ENCODE measurements at places on chromosomes 7 and 10. TPM values are rescaled to one million over a fixed set of nuclear protein-coding genes. Genes with fewer than 3 reads are reported as not detected.

DNA sequence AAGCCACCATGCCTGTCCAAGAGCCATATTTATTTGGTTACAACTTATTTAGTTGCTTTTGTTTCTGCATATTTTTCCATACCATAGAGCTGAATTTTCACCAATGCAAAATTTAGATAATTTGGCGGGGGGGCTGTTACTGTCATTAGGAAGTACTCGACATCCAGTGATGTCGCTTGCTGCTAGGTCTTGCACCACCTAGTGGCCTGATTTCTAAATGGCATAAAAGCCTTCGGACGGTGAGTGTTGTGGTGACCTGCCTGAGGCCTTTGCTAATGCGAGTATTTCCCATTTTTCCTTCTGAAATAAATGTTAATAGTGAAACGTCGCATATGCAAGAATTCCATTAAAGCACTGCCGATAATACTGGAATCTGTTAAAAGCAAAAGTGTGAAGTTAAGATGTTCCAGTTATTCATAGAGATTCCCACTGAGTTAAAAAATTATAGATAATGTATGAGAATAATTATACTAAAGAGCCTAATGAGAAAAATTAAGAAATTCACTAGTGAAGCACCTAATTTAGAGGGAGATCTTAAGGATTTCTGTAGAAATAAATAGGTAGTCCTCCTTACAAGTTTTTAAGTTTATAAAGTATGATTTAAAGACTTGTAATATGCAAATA is 86.1 kb upstream of the DNAJB6 start:
- peaks cover 27% of the 10 kb centered on the region for H3K36me3 ChIP-seq
- H3K27me3 ChIP-seq: no peaks in the 10 kb centered on the region
- peaks cover 3% of the 10 kb centered on the region for H3K4me1 ChIP-seq
- DNase-seq: peak; percentile 53
- H3K4me3 ChIP-seq: no peak overlapping the region
- H3K27ac ChIP-seq: no peak overlapping the region

- no peak overlapping the region for H3K27ac ChIP-seq
- H3K36me3 ChIP-seq: no peaks in the 10 kb centered on the region
- no peaks in the 10 kb centered on the region for H3K4me1 ChIP-seq
- DNase-seq: peak; percentile 65
- H3K27me3 ChIP-seq: peaks cover 10% of the 10 kb centered on the region
Measured at GRCh38 chr7:129210256-129210988, 14.4 kb upstream of the AHCYL2 start.

DNA sequence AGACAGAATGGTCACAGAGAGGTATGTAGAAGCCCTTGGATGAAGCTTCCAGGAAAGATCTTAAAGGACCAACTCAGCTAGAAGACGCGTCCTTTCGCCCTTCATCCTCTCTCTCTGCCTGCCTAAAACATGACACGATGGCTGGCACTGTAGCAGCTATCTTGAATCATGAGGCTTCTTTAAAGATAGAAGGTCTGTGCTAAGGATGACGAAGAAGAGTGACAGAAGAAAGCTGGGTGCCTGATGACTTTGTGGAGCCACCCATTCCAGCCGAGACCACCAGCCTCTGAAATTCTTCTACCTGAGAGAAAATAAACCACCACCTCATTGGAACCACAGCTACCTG is 25.5 kb downstream of the WDR86 start:
- peaks cover 8% of the 10 kb centered on the region for H3K4me1 ChIP-seq
- H3K27ac ChIP-seq: no peak overlapping the region
- H3K36me3 ChIP-seq: no peaks in the 10 kb centered on the region
- DNase-seq: no peak
- H3K27me3 ChIP-seq: peaks cover 26% of the 10 kb centered on the region

DNA sequence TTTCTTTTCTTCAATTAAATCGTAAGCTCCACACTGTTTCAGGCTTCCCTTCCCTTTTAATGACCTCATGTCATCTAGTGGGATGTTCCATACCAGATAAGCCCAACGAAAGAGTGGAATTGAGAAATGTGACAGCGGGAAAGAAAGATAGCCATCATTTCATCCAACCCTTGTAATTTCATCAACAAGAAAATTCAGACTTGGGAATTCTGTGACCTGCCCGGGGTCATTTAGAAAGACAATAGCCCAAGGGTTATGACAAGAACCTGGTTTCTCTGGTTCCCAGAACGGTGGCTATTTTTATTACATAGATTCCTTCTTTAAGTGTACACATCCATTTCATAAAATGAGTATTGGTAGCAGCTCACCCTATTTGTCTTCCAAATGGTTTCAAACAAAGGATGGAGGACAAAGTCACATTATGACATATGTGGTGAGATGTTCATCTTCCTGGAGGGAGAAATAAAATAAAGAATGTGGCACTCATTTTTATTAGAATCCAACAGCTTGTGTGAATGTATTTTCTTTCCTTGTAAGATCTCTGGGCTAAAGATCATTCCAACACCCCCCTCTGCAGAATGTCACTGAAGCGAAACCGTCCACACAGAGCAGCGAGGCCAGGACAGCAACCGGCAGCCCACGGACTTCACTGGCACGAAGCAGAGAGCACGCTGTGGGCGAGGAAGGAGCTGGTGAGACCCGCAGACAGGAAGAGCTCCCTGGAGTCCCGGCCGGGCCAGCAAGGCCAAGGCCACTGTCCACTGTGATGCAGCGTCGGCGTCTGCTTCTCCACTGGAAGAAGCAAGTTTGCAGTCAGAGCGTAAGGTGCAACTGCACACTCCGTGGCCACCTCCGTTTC is 199.9 kb downstream of the KLF6 start:
- no peak for DNase-seq
- no peaks in the 10 kb centered on the region for H3K36me3 ChIP-seq
- H3K4me1 ChIP-seq: peaks cover 8% of the 10 kb centered on the region
- no peak overlapping the region for H3K4me3 ChIP-seq
- peaks cover 14% of the 10 kb centered on the region for H3K27me3 ChIP-seq

Gene SFMBT2
- total RNA-seq: 25.8 TPM

GRCh38 chr10:65805511-65805910 is 1120.3 kb upstream of the LRRTM3 start:
- DNase-seq: no peak
- H3K27me3 ChIP-seq: no peaks in the 10 kb centered on the region
- H3K36me3 ChIP-seq: no peaks in the 10 kb centered on the region
- no peak overlapping the region for H3K4me3 ChIP-seq
- no peaks in the 10 kb centered on the region for H3K4me1 ChIP-seq

Gene HDAC9
- total RNA-seq: 0.55 TPM

GRCh38 chr10:12235116-12235694 is 39.2 kb downstream of the CDC123 start:
- H3K27me3 ChIP-seq: no peaks in the 10 kb centered on the region
- peaks cover 62% of the 10 kb centered on the region for H3K36me3 ChIP-seq
- H3K4me3 ChIP-seq: no peak overlapping the region
- H3K4me1 ChIP-seq: peaks cover 2% of the 10 kb centered on the region
- DNase-seq: no peak

DNA sequence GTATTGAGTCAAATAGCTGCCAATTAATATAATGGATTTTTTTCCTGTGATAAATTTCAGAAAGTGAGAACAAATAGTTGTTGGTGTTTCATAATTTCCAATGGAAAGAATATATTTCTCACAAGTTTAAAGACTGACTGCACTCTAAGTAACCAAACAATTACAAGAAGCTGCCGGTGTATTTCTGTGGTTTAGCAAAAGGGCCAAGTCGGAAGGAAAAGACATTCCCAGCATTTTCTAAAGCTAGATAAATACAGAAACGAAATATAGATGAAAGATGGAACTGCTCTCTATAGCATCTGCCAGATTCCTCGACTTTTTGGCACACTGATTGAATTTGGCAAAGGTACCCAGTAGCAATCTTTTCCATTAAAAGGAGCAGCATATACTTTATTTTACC is 92.7 kb upstream of the MKX start:
- no peak overlapping the region for H3K27ac ChIP-seq
- no peak overlapping the region for H3K4me3 ChIP-seq
- peaks cover 2% of the 10 kb centered on the region for H3K27me3 ChIP-seq
- H3K4me1 ChIP-seq: no peaks in the 10 kb centered on the region
- DNase-seq: no peak
- no peaks in the 10 kb centered on the region for H3K36me3 ChIP-seq

- no peaks in the 10 kb centered on the region for H3K27me3 ChIP-seq
- H3K27ac ChIP-seq: no peak overlapping the region
- H3K4me3 ChIP-seq: no peak overlapping the region
- no peak for DNase-seq
Measured at GRCh38 chr10:129770286-129770685, 193.8 kb downstream of the EBF3 start.

Gene CASTOR2
- 3.0 TPM for total RNA-seq

DNA sequence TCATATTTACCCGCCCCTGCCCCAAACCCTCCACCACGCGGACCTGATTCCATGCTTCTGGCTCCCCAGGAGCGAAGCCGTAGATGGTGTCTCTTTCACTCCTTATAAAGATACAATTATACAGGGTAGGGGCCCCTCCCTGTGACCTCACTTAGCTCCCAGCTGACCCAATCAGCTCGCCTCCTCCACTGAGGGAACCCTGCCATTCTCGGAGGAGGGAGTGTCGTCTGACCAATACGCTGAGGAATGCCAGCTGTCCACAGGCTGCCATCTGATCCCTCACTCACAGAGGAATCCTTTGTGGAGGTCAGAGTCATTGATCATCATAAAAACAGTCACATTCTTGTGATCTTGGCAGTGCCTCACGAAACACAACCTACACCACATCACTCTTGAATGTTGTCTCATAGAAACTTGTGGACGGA is 67.5 kb upstream of the INSIG1 start:
- H3K4me3 ChIP-seq: no peak overlapping the region
- no peaks in the 10 kb centered on the region for H3K36me3 ChIP-seq
- no peaks in the 10 kb centered on the region for H3K4me1 ChIP-seq
- DNase-seq: no peak
- H3K27me3 ChIP-seq: peaks cover 15% of the 10 kb centered on the region

DNA sequence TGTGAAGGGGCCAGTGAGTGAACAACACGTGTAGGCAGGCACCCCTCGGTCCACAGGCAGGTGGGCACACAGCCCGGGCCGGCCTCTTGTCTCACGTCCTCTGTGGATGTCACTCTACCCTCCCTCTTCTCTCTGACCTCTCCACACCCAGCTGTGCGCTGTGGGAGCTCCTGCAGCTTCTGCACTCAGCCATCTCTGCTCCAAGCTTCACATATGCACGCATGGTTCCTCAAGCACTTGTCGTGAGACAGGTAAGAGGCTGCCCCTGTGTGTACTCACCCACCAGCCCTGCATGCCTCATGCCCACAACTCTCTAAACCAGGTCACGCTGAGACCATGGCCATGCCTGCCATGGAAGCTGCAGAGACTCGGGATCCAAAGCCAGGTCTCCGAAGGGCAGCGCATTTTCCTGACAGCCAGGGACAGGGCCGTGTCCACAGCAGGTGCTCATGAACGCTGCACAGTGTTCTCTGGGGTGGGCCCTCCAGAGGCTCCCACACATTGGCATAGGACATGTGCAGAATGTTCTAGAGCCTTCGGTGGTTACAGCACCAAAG is 477.5 kb downstream of the PTPRN2 start:
- no peaks in the 10 kb centered on the region for H3K27me3 ChIP-seq
- DNase-seq: no peak
- H3K36me3 ChIP-seq: no peaks in the 10 kb centered on the region
- H3K4me3 ChIP-seq: no peak overlapping the region

GRCh38 chr7:71784781-71785180 is 627.4 kb downstream of the CALN1 start:
- H3K36me3 ChIP-seq: no peaks in the 10 kb centered on the region
- H3K4me1 ChIP-seq: no peaks in the 10 kb centered on the region
- DNase-seq: no peak
- H3K27me3 ChIP-seq: no peaks in the 10 kb centered on the region

- H3K27me3 ChIP-seq: no peaks in the 10 kb centered on the region
- H3K36me3 ChIP-seq: no peaks in the 10 kb centered on the region
- no peaks in the 10 kb centered on the region for H3K4me1 ChIP-seq
- H3K4me3 ChIP-seq: no peak overlapping the region
Measured at GRCh38 chr10:2464483-2464882, 602.9 kb upstream of the PFKP start.

DNA sequence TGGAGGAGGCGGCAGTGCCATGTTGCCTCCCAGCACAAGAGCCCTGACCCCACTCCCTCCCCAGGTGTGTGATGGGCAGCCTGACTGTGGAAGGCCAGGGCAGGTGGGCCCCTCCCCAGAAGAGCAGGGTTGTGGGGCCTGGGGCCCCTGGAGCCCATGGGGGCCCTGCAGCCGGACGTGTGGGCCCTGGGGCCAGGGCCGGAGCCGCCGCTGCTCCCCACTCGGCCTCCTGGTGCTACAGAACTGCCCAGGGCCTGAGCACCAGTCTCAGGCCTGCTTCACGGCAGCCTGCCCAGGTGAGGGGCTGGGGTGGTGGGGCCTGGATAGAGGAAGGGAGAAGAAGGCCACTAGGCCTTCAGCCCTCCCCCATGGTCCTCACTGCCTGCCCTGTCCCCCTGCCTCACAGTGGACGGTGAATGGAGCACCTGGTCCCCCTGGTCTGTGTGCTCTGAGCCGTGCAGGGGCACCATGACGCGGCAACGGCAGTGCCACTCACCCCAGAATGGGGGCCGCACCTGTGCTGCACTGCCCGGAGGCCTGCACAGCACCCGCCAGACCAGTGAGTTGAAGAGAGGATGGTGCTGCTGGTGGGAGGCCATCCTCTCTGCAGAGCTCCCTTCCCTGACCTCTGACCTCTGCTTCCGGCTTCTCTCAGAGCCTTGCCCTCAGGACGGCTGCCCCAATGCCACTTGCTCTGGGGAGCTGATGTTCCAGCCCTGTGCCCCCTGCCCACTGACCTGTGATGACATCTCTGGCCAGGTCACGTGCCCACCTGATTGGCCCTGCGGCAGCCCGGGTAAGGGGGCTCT is 18.2 kb upstream of the ZNF467 start:
- no peaks in the 10 kb centered on the region for H3K36me3 ChIP-seq
- H3K4me3 ChIP-seq: no peak overlapping the region
- H3K4me1 ChIP-seq: no peaks in the 10 kb centered on the region
- no peak overlapping the region for H3K27ac ChIP-seq

DNA sequence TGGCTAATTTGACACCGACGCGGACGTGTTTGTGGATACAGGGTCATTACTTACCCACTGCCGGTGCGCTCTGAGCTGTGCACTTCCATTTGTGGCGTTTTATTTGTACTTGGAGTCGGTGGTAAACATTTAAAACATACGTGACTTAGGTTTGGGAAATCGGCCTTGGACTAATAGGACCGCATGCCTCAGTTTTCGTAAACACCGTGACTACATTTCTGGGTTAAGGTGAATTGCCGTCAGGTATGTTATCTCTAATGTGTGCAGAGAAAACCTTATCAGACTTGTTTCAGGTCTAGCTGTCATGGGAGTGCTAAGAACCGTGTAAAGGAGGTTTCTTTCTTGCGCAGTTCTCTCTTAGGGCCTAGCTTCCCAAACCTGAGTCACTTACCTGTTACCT is 51.7 kb upstream of the NCF1 start:
- H3K27ac ChIP-seq: no peak overlapping the region
- no peak for DNase-seq
- peaks cover 20% of the 10 kb centered on the region for H3K36me3 ChIP-seq
- H3K4me1 ChIP-seq: no peaks in the 10 kb centered on the region
- H3K27me3 ChIP-seq: no peaks in the 10 kb centered on the region

- H3K4me1 ChIP-seq: no peaks in the 10 kb centered on the region
- no peak overlapping the region for H3K27ac ChIP-seq
- no peaks in the 10 kb centered on the region for H3K36me3 ChIP-seq
- DNase-seq: no peak
Measured at GRCh38 chr7:123075838-123076467, 80.5 kb upstream of the TAS2R16 start.

Gene ADGRA1
- total RNA-seq: not detected

GRCh38 chr10:112475575-112476218 is 28.7 kb downstream of the VTI1A start:
- DNase-seq: no peak
- H3K36me3 ChIP-seq: no peaks in the 10 kb centered on the region
- H3K27ac ChIP-seq: no peak overlapping the region
- peaks cover 3% of the 10 kb centered on the region for H3K4me1 ChIP-seq
